Natural killer cell (primary cell): ENCODE measurements at places on chromosomes 6 and 20. TPM values are rescaled to one million over a fixed set of nuclear protein-coding genes. Genes with fewer than 3 reads are reported as not detected.
A peak's percentile ranks its signal among the peaks of the same experiment; 100 is the strongest.

- DNase-seq, result no peak
Observed at GRCh38 chr20:309306-309840, 12.0 kb downstream of the ZCCHC3 start.

DNA sequence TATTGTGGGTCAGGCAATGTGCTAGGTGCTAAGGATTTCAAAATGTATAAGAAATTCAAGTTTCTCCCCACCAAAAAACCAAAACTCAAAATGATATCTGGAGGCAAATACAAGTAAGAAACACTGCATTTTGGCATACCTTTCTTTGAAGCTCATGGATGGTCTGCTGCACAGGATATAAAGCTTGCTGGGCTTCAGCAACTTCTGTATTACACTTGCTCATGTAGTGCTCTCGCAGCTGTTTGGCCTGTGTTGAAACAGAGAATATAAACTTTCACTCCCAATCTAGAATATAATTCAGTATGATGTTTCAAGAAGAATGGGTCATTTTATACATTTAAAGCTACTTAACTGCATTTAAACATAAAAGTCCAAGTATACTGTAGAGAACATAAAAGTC lies 39.6 kb downstream of the SHPRH start:
- DNase-seq, result no peak

The SAMD3 gene
- total RNA-seq, result 339 TPM

GRCh38 chr6:14512246-14512645 lies 394.7 kb downstream of the CD83 start:
- no peak for DNase-seq

The ATRN gene
- total RNA-seq, result 21.8 TPM

GRCh38 chr6:42260396-42260888 lies 42.8 kb upstream of the MRPS10 start:
- DNase-seq, result no peak

DNA sequence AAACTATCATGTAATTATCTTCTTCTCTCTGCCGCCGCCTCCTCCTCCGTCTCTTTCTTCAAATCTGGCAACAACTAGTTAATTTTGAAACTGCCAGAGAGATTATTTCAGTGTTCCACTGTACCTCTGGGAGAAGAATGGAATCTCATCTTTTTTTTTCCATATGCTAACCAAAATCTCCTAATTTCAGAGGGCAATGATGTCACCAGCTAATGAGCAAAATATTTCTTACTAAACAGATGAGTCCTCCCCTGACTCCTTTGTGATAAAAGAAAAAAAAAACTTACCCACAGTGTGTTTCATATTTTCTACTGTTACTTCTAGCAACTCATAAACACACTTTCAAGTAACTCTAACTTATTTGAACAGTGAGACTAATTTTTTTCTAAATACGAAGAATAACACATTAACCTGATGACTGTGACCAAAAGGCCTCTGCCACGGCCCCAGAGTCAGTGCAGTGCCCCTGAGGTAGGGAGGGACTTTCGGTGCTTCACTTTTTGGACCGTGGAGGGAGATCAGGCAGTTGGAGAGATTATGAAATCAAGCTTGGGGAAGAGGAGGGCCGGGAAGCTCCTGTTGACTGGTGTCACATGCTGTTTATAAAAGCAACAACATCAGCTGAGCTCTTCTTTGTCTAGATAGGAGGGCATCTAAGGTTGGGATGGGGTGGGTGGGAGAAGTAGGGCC lies 159.6 kb downstream of the SASH1 start:
- DNase-seq, result no peak

GRCh38 chr20:48211238-48211637 lies 426.0 kb upstream of the SULF2 start:
- no peak for DNase-seq

DNA sequence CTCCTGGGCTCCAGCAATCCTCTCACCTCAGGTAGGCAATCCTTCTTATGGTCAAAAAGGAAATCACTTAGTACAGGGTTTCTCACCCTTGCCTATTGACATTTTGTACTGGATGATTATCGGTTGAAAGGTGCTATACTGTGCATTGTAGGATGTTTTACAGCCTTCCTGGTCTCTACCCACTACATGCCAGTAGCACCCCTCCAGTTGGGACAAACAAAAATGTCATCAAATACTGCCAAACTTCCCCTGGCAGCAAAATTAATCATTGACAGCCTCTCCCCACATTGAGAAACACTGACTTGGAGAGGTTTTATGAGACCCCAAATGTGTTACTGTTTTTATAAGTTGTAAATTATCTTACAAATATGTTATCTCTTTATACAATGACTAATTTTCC lies 368.1 kb downstream of the PKHD1 start:
- DNase-seq, result no peak

DNA sequence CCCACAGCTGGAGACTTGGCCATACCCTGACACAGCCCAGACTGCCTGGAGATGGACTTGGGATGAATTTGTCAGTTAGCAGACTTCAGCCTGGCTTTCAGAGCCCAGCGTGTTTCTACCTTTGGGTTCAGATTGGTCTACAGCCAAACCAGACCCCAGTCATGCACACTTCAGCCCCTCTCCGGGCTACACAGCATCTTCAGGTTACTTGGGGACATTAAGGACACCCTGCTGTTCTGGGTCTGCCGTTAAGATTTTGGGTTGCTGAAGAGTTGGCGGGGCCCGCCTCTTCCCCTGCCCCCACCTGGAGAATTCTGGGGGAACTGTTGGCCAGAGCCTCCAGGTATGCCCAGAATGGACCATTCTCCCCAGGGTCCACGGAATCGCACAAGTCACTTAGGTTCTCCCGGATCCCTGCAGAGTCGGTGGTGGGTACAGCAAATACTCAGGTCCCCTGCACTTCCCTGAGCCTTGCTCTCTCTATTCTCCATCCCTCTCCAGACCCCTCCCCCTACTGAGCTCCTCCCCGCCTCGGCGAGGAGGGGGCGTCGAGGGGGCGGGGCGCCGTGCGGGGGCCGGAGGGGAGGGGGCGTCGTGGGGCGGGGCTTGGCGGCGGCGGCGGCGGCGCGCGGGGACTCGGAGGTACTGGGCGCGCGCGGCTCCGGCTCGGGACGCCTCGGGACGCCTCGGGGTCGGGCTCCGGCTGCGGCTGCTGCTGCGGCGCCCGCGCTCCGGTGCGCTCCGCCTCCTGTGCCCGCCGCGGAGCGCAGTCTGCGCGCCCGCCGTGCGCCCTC lies at the start of gene PTK7:
Gene PTK7, plus strand, starts transcription at position 645 of the 794 bp plus-strand sequence. CDS start 175 bp downstream, outside the sequence.
- DNase-seq, result no peak

DNA sequence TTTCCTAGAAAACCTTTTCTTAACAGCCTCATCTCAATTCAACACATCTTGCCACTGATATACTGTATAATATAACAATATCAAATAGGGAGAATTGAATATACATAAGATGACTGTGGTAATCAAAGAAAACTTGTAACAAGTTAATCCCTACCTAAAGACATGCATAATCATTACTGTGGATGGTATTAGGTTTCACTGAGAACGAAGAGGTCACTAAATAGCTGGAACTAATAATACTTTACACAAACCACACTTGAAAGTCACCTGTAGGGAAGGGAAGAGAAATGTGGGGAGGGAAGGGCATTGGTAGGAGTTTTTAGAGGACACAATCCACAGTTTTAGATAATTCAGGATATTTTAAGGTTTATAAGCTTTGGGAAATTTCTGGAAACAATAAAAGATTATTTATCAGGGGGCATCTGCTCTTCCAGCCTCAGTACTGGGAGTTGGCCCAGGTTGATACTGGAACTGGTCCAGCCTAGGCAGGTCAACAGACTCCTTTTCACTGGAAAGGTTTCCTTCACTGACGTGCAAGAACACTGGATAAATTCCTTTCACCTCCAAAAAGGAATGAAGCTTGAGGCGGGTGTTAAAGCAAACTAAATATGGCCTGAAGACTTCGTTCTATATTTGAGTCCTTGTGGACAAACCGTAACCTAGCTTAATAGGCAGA lies 44.0 kb downstream of the MAP7 start:
- DNase-seq, result no peak

- DNase-seq, result no peak
Observed at GRCh38 chr6:112920994-112921393, 573.9 kb downstream of the RFPL4B start.

DNA sequence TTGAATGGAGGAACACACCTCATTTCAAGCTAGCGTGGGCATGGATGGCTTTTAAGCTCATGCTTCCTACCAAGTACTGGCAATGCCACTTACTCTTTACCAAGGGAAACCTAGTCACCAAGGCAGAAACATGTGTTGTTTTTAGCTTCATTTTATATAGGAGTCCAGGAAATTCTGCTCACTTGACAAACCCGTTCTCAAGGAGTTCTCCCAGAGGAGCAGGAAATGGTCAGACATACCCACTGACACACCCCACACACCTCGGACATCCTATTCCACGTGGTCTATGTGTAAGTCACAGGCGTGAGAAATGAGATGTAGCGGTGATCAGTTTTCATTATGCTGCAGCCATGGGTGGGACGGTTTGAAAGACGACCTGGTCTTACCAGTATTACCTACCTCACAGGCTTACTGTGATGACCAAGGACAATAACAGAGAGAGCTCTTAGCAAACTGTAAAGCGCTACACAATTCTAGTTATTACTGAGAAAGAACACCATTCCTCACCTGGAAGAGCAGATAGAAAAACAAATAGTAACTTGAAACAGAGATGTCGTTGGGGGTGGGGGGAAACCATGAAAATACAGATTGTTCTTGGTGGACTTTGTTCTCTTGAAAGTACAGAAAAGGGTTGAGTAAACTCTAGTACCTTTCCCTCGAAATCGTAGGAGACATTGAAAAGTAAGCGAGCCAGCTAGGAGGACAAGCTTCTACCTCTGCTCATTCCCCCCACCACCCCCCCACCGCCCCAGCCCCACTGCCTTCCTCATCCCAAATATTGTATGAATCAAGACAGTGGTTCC lies 1.7 kb downstream of the CNKSR3 start:
- DNase-seq, result no peak

- DNase-seq, result no peak
Observed at GRCh38 chr6:142523515-142524375, 221.9 kb downstream of the ADGRG6 start.

- DNase-seq, result peak; percentile 51
Observed at GRCh38 chr6:6610031-6610591, 21.6 kb downstream of the LY86 start.

DNA sequence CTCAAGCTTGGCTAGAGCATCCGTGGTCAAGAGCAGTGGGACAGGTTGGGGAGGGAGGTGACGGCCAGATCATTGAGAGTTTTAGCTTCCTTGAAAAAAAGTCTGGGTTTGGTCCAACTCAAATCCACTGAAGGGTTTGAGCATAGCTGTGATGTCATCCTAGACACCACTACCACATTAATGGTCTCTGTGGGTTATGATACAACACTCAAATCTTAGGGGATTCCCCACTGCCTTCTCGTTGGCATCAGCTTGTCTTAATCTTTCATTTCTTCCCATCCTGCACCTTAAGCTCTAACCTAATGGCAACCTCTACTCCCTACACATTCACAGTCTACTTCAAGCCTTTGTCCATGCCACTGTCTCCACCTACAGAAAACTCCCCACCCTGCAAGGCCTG lies 77.3 kb downstream of the BMP6 start:
- peak; percentile 6 for DNase-seq

- no peak for DNase-seq
Observed at GRCh38 chr6:157728183-157728881, 94.7 kb upstream of the SNX9 start.

The AKAP7 gene
- total RNA-seq, result 14.7 TPM

- no peak for DNase-seq
Observed at GRCh38 chr20:50049442-50050026, 63.4 kb downstream of the UBE2V1 start.

- no peak for DNase-seq
Observed at GRCh38 chr6:6362056-6362840, 41.8 kb upstream of the F13A1 start.

The MYL9 gene
- total RNA-seq, result 2.7 TPM

The AVP gene
- total RNA-seq, result not detected

DNA sequence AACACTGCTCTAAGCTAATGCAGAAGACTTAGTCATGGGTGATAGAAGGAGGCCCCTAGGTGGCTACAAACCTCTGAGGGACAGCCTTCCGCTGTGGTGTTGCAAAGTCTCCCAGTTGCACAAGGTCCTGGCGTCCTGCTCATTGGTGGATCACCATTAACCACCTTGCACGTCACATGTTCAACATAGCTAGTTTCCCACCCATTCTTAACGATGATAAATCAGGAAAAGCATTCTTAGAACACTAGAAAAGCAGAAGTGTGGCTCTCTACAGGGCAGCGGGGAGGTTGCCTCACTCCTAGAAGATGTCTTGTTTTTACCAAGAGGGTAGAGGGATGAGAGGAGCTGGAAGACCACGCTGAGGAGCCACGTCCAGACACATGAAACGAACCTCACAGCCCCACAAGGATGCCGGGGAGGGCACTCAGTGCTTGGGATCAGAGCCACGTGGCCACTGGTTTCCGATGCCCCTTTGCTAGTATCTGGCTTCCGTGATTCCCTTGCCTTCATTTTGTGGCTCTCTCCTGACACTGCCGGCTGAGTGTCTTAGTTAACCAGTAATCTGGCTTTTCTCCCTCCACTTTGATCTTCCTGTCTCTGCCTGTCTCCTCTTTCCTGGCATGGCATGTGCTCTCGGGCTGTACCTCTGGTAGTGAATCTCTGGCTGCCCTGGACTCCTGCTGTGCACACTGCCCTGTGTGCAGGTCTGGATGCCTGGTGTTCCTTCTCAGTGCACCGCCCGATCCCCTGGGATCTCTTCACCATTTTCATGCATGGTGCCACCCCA lies 91.4 kb upstream of the NEDD9 start:
- DNase-seq, result peak; percentile 18

- no peak for DNase-seq
Observed at GRCh38 chr6:155388591-155388990, 67.0 kb downstream of the NOX3 start.

- peak; percentile 21 for DNase-seq
Observed at GRCh38 chr20:32737371-32738223, 5.7 kb downstream of the COMMD7 start.

DNA sequence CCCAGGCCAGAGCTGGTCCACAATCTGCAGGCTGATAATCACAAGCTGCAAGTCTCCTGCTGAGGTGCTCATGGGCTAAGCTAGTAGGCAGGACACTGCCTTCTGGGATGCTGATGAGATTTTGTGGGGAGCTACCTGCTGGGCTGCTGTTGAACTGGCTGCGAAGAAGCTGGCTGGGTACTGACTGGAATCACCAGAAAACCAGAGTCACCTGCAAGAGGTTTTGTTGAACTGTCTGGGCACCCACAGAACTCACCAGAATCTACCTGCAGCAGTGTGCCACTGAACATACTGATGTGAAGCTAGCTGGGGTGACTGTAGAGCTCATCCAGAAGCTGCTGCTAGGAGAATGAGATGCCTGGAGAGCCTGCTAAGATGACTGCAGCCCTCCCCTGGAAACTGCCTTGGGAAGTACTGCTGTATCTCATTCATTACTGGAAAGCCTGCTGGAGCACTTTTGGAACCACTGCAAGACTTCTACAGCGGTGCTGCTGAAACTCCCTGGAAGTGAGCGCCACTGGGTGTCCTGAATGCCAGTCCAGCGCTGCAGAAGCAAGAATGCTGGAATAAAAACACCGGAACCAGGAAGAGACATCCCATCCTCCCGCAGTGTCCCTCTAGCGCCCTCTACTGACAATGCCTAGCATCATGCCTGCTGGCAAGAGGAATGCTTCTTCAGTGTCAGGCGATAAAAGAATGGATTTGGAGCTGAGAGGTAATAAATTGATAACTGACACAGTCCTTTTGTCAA lies 64.9 kb upstream of the ARHGAP18 start:
- DNase-seq, result peak; percentile 72

The SCAND1 gene
- total RNA-seq, result 70.3 TPM

The TULP1 gene
- not detected for total RNA-seq

- peak; percentile 80 for DNase-seq
Observed at GRCh38 chr20:4740774-4741431, 19.2 kb downstream of the PRND start.

The FHL5 gene
- not detected for total RNA-seq

The PRSS16 gene
- total RNA-seq, result 2.0 TPM
